Uterine smooth muscle cell (primary cell): ENCODE measurements at places on chromosomes 16 and 17. TPM values are rescaled to one million over a fixed set of nuclear protein-coding genes. Genes with fewer than 3 reads are reported as not detected.

TBX21 gene
- total RNA-seq, result 0.12 and 1.4 TPM in 2 replicates

KIF2B gene
- not detected in 2 replicates for total RNA-seq

HEATR9 gene
- total RNA-seq, result not detected in 2 replicates

CDRT4 gene
- total RNA-seq, result 2.1 and 4.1 TPM in 2 replicates

TVP23A gene
- 0.12 TPM in 1 of 2 replicates, not detected in the other for total RNA-seq

CDRT15 gene
- total RNA-seq, result not detected in 2 replicates

VAT1L gene
- total RNA-seq, result 18.7 TPM in 2 replicates

C1QTNF1 gene
- 4.8 and 21.0 TPM in 2 replicates for total RNA-seq

PEX12 gene
- 3.7 and 4.5 TPM in 2 replicates for total RNA-seq

ABCA6 gene
- total RNA-seq, result 7.9 and 9.7 TPM in 2 replicates

TMEM114 gene
- total RNA-seq, result not detected in 2 replicates

TP53TG3D gene
- total RNA-seq, result 0.12 TPM in 1 of 2 replicates, not detected in the other

CCDC154 gene
- 0.22 and 0.25 TPM in 2 replicates for total RNA-seq

NKD1 gene
- under 0.01 TPM in 2 replicates for total RNA-seq

KIF18B gene
- 1.7 and 8.9 TPM in 2 replicates for total RNA-seq

NPIPB2 gene
- 1.7 and 6.2 TPM in 2 replicates for total RNA-seq
